EH (cell line): ENCODE measurements at places on chromosomes 13 and 19.
A peak's percentile ranks its signal among the peaks of the same experiment; 100 is the strongest.

DNA sequence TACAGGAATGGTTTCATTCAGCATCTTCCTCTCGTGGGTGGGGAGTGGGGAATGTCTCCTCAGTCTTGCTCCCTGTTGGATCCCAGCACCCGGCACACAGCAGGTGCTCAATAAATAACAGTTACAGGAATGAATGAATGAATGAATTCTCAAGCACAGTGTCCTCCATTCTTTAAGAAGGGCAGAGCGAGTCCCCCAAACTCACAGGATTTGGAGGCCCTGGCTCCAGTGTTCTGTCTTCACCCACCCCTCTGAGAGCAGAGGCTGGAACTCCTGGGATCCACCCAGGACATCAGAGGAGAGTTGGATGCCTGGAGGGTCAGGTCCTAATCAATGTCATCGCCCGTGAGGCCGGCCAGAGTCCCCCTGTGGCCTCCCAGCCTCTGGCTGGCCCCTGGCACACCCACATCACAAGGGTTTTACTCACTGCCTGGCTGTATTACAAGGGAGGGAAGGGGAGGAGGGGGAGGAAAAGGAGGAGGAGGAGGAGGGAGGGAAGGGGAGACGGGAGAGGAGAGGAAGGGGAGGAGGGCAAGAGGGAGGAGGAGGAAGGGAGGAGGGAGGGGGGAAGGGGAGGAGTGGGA, 8.7 kb upstream of the CREB3L3 start:
- peak; percentile 55 for DNase-seq

GRCh38 chr13:78443839-78444238, 159.5 kb downstream of the POU4F1 start:
- no peak for DNase-seq

- no peak for DNase-seq
These were observed 130.0 kb downstream of the SIPA1L3 start for GRCh38 chr19:38036707-38037611.

- no peak for DNase-seq
These were observed 64.8 kb downstream of the DHRS12 start for GRCh38 chr13:51739027-51739764.

GRCh38 chr13:81770868-81771505, 1430.1 kb upstream of the SPRY2 start:
- DNase-seq: no peak

DNA sequence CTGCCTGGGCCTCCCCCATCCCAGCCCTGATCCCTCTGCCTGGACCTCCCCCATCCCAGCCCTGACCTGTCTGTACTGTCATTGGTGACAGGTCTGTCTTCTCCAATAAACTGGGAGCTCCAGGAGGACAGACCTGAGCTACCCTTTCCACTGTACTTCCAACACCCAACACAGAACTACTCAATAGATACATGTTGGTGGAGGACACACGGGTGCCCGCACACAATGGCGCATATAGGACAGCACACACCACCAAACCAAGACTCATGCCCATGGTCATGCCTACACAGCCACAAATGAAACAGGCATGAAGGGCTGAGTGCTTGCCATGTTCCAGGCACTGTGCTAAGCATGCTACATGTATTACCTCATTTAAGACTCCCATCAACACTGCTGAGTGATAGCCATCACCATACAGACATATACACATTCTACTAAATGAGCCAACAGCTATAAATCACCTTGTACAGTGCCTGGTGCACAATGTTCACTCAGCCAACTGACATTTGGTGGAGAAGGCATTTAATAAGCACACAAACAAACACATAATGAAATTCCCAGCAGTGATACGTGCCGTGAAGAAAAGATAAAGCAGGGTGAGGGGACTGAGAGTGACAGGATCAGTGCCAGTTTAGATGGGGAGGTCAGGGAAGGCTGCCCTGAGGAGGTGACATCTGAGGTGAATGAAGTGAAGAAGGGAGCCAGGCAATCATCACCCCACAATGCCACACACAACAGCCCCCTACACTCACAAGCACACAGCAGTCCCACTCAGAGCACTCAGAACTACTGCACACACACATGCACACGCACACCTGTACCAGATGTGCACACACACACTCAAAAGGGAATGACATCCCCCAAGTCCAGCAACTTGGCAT, 857 bp downstream of the POU2F2 start:
- DNase-seq: no peak

DNA sequence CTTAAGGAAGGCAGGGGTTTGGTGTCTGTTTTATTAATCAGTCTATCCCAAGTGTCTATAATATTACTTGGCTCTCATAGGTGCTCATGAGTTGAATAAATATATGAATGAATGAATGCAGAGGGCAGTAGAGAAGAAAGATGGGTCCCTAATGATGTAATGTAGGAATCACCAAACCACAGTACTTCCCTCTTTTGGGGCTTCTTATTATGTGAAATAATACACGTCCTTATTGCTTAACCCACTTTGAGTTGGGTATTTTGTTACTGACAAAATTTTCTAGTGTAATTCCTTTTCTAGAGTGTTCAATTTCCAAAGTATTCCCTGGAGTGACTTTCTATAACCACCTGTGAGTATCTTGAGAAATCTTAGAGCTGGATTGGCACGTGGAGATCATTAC, 13.2 kb downstream of the KLK5 start:
- no peak for DNase-seq

DNA sequence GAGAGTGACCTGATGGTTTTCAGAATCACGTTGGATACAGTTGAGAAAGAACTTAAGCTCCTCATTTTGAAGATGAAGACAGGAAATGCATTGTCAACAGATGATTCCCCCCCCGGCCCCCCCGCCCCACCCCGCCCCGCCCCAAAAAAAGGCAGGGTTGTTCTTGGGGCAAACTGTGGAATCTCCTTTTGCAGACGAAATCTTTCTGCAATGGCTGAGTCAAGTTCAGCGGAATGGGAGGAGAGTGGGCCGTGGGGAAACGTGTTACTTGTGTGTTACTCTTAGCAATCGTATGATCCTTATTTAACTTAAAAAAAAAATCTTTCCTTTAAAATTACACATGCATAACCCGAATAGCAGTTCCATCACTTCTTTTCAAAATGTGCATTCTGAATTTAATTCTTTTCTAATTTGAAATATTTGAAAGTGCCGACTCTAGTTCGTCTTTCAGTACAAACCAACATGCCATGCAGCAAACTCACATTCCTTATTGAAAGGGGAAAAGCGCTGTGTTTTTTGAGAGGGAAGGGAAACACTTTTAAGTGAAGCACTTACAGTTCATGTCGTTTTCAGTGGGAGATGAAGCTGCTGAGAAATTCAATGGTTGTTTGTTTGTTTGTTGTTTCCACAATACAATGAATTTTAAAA, 348.5 kb upstream of the ARGLU1 start:
- DNase-seq: peak; percentile 26

DNA sequence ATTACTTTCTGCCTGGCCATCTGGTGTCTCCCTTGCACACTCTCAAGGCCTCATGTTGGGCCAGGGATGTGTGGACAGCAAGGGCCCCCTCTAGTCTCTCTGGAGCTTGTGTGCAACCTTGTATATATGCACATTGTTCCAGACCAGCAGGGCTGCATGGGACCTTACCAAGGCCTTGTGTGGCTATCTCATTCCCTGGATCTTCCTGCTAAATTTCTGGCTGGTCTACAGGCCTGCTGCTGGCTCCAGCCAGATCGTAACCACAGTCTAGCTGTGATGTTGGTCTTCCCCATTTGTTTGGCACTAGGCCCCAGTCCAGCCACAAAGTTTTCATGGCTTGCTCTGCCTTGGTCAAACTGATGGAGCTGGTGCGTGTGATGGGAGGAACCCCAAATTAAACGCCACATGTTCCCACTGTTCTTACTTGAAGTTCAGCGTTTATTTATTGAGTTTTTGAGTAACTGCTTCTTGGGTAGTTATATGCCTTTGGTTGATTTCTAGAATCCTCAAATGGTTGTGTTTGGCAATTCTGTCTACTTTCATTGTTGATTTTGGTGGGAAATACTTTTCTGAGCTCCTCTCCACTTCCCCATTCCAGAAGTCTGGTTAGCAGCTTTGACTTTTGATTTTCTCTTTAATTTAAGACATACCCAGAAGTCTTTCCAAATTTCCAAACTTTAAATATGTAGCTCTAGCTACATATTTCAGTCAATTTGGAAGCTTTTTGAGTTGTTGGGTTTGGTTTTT, 56.4 kb downstream of the SIPA1L3 start:
- peak; percentile 88 for DNase-seq

DNA sequence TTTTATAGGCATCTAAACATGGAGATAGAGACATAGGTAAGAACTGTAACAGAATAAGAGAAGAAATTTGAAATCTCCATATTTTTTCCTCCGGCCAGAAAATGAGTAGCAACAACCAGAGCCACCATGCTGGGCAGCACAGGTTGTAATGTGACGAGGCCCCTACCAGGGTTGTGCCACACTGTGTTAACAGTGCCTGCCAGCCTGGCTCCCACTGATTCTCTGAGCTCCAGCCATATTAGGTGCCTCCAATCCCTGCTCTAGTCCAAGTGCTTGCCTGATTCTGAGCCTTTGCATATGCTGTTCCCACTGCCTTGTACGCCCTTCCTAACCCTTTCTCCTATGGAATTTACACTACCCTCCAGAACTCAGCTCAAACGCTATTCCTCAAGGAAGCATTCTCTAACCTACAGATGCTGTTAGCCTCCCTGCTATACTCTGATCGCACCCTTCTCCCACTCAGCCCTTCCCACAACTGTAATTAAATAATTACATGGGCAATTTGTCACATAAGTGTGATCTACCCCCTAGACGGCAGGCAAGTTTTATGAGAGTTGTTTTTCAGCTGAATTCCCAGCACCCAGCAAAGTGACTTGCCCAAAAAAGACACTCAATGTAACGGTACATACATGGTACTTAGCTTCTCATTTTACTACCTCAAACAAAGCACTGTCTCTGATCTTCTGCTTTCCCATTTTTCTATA, 37.6 kb upstream of the STARD13 start:
- no peak for DNase-seq

GRCh38 chr13:39263033-39263432, 224.8 kb downstream of the NHLRC3 start:
- peak; percentile 47 for DNase-seq

DNA sequence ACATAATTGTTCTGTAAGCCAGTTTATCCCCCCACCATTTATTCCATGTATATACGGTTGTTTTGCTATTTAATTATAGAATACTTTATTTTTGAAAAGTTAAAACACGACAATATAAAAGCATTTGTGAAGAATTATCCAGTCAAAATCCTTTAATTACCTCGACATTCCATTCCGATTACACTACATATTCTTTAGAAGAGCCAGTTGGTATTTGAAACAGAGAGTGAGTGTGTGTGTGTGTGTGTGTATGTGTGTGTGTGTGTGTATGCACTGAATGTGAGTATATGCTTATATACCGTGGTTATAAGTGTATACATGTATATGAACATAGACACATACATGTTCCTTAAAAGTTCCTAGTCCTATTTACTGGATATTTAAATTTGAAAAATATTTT, 87.8 kb upstream of the KLF5 start:
- DNase-seq: peak; percentile 48

DNA sequence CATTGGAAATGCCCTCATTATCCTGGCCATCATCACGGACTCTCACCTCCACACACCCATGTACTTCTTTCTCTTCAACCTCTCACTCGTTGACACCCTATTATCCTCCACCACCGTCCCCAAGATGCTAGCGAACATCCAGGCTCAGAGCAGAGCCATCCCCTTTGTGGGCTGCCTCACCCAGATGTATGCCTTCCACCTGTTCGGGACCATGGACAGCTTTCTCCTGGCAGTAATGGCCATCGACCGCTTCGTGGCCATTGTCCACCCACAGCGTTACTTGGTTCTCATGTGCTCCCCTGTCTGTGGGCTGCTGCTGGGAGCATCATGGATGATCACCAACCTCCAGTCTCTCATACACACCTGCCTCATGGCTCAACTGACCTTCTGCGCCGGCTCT, 5.2 kb downstream of the OR1I1 start:
- no peak for DNase-seq

DNA sequence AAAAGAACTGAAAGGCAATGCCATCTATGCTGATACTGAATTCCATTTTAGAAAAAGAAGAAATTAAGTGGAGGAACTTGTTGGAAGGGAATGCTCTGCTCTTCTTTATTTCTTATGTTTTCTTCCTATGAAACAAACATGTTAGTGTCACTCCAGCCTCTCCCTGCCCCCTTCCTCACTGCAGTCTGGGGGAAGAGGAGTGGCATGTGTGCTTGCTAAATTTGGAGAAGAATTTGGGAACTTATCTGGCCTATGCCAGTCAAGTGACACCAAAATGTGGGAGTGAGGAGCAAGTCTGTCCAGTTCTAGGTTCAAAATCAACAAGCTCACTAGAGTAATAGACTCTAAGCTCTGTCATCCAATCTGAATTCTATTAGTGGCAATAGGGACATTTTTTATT, 214.6 kb downstream of the RBM26 start:
- DNase-seq: no peak

- DNase-seq: peak; percentile 63
These were observed 8.7 kb upstream of the INSL3 start for GRCh38 chr19:17829855-17830566.

- peak; percentile 27 for DNase-seq
These were observed 2.0 kb downstream of the RPL36 start for GRCh38 chr19:5691822-5692722.

GRCh38 chr19:5142725-5143097, 173.8 kb downstream of the KDM4B start:
- no peak for DNase-seq

- no peak for DNase-seq
These were observed 1.9 kb downstream of the ZNF444 start for GRCh38 chr19:56142897-56143434.

DNA sequence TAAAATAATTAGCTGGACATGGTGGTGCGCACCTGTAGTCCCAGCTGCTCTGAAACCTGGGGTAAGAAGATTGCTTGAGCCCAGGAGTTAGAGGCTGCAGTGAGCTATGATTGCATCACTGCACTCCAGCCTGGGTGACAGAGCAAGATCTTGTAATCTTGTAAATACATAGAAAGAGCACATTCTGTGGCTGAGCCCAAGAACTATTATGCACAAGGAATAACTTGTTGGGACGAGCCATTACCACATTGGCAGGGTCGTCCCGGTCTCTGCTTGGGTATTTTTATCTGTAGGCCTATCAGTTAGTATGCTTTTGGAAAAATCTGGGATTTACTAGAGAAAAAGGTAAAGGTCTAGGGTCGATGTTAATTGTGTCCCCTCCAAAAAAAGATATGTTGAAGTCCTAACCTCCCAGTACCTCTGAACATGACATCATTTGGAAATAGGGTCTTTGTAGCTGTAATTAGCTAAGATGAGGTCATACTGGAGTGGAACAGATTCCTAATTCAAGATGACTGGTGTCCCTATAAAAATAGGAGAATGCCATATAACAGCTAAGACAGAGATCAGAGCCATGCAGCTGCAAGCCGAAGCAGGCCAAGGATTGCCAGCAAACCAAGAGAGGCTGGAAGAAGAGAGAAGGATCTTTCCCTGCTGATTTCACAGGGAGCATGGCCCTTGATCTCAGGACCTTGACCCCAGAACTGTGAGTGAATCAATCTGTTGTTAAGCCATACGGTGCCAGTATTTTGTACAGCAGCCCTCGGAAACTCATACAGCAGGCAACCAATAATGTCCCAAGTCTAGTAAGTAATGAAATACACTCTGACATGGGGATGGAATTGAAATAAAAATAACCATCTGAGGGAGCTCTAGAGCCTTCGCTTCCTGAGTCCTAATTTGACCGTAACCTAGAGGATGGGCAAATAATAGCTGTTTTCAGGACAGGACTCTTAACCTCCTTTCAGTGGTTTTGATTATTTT, 77.0 kb downstream of the TM9SF2 start:
- peak; percentile 22 for DNase-seq

- DNase-seq: no peak
These were observed 227.4 kb downstream of the TUBA3C start for GRCh38 chr13:18954254-18954653.

- DNase-seq: no peak
These were observed 160.0 kb upstream of the ATXN8OS start for GRCh38 chr13:69947582-69947981.

GRCh38 chr13:45402641-45403040, 15.5 kb downstream of the SLC25A30 start:
- no peak for DNase-seq
